ENCODE measurements at places on chromosomes 16 and 17.

GRCh38 chr17:40107522-40108174 is 7.3 kb upstream of the NR1D1 start:
- no peak for DNase-seq

GRCh38 chr17:79154446-79154845 is 79.8 kb downstream of the ENGASE start:
- DNase-seq: no peak

DNA sequence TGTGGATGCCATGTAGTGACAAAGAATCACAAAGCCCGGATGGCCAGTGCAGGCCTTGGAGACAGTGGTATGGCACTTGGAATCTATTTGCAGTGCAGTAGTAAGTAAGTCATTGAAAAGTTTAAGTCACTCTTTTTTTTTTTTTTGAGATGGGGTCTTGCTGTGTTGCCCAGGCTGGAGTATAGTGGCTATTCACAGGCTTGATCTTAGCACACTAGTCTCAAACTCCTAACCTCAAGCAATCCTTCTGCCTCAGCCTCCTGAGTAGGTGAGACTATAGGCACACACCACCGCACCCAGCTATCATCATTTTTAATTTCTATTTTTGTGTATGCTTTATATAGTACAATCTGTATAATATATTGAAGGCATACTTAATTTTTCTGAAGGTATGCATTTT is 4.3 kb upstream of the PLSCR3 start:
- no peak for DNase-seq

- DNase-seq: peak; percentile 21
Observed at GRCh38 chr16:56203052-56203451, 11.8 kb downstream of the GNAO1 start.

GRCh38 chr16:78147911-78148401 is 48.5 kb downstream of the WWOX start:
- DNase-seq: no peak

- DNase-seq: no peak
Observed at GRCh38 chr17:62800585-62800984, 7.5 kb downstream of the MARCHF10 start.

DNA sequence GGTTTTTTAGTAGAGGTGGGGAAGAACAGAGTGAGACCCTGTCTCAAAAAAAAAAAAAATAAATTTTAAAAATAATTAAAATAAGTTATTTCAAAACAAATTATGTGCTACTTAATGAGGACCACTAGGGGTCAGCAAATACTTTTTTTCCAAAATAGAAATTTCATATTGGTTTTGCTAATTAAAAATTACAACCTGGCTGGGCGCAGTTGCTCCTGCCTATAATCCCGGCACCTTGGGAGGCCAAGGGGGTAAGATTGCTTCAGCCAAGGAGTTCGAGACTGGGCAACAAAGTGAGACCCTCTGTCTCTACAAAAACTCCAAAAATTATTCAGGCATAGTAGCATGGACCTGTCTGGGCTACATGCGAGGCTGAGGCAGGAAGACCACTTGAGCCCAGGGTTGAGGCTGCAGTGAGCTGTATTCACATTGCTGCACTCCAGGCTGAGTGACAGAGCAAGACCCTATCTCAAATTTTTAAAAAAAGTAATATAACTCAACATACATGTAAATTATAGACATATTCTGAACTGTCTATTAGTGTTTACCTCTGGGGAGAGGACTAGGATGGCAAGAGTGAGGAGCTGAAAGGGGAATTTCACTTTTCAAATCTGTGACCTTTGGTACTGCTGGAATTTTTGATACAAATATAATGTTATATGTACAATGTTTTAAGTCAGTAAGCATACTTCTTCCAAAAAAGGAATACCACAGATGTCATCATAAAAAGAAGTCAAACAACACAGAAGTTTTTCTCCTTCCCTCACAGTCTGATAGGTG is 8.1 kb downstream of the MEIOB start:
- DNase-seq: no peak

DNA sequence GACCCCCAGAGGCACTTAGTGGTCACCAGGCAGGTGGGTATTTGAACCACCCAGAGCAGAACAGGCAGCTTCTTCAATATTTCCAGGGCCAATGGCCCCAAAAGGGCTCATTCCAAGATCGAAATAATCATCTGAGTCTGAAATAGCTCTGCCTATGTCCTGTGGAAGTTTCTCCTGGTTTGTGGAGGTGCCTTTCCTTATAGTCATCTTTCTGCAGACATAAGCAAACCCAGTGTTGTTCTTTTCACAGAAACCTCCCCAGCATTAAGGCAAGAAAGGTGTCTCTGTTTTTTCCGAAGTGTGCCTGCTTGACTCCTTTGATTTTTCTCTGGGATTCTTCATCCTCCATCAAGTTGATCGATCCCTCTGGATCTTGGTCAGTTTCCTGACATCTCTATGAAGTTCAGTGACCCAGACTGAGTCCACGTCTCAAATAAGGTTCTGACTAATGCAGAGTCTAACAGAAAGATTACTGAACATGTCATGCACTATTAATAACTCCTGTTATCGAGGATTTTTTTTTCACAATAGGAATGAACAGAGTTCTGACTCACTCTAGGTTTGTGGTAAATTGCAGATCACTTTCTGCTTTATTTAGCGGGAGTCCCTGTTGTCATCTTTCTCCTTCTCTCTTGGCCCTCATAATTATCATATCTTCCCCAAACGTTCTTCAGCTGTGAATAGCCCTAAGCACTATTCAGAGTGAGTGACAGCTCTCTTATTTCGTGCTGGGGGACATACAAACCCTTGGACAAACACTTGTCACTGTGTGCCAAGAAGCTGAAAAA is 1.5 kb downstream of the LRRC3C start:
- DNase-seq: no peak

GRCh38 chr16:51103590-51103989 is 47.5 kb downstream of the SALL1 start:
- no peak for DNase-seq

DNA sequence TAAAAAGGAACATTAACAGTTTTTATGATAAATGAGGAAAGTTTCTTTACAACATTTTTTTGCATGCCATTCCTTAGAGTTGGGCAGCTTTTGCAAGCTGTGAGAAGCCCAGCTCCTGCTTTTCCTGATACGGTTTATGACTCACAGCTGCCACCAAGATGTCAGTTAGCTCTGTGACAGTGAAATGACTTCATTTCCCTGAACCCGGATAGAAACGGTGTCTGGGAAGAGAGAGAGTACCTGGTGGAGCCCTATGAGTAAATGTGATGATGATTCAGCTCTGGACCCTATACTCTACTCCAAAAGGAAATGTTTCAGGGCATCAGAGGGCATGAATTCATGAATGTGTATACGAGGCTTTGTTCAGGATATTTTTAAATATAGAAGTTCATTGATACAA is 366.3 kb upstream of the HSBP1 start:
- no peak for DNase-seq

DNA sequence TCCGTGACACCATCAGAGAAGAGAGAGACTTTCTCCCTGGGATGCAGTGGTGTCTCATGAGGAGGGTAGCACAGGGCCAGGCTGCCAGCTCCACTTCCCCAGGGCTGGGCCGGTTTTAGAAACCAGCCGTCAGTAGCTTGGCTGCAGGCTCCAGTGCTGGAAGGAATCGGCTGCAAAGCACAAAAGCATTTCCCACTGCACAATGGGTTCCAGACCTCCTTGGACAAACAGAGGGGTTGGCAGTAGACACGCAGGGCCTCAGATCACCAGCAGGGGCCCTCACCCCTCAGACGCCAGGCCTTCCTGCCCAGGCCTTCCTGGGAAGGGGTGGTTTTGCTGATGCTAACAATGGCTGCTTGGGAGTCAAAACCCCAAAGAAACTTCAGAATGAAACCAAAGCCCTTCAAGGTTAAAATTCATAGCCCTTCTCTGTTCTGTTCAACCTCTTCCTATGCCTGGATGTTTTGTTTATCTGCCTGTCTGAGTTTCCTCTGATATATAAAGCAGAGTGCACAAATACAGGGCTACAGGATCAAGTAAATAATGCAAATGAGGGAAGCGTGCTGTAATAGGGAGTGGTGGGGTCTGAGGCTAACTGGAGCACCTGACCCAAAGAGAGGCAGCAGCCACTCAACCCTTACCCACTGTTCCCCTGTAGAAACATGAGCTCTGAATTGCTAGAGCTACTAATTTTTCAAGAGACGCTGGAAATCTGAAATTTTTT is 26.2 kb downstream of the TEKT5 start:
- DNase-seq: peak; percentile 26

DNA sequence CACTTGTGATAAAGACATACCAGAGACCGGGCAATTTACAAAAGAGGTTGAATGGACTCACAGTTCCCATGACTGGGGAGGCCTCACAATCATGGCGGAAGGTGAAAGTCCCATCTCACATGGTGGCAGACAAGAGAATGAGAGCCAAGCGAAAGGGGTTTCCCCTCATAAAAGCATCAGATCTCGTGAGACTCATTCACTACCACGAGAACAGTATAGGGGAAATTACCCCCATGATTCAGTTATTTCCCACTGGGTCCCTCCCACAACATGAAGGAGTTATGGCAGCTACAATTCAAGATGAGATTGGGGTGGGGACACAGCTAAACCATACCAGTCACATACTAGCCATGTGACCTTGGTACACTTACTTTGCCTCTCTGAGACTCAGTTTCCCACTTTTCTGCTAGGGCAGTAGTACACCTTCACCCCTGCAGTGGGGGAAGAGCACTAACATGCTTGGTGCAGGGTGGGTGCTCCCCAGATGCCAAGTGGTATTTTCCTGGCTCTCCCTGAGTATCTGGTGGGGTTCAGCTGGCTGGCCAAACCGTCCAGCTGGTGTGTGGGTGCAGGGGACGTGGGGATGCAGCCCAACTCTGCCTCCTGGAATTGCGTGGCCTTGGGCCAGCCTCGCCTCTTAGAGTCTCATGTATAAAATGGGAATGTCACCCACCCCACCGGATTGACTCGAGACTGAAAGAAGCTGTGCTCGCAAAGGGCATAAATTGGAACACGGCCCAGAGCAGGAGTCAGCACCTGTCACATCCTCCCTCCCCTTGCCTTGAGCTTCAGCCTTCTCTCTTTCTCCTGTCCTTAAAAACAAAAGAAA is 364.1 kb downstream of the CPPED1 start:
- DNase-seq: no peak

GRCh38 chr16:57916735-57917438 is 54.0 kb downstream of the CNGB1 start:
- no peak for DNase-seq

GRCh38 chr16:75029854-75030253 is 31.0 kb downstream of the ZNRF1 start:
- no peak for DNase-seq

- no peak for DNase-seq
Observed at GRCh38 chr16:35599429-35600160, 2140.2 kb downstream of the TP53TG3F start.

GRCh38 chr16:31414706-31415105 is 13.5 kb downstream of the COX6A2 start:
- DNase-seq: no peak

DNA sequence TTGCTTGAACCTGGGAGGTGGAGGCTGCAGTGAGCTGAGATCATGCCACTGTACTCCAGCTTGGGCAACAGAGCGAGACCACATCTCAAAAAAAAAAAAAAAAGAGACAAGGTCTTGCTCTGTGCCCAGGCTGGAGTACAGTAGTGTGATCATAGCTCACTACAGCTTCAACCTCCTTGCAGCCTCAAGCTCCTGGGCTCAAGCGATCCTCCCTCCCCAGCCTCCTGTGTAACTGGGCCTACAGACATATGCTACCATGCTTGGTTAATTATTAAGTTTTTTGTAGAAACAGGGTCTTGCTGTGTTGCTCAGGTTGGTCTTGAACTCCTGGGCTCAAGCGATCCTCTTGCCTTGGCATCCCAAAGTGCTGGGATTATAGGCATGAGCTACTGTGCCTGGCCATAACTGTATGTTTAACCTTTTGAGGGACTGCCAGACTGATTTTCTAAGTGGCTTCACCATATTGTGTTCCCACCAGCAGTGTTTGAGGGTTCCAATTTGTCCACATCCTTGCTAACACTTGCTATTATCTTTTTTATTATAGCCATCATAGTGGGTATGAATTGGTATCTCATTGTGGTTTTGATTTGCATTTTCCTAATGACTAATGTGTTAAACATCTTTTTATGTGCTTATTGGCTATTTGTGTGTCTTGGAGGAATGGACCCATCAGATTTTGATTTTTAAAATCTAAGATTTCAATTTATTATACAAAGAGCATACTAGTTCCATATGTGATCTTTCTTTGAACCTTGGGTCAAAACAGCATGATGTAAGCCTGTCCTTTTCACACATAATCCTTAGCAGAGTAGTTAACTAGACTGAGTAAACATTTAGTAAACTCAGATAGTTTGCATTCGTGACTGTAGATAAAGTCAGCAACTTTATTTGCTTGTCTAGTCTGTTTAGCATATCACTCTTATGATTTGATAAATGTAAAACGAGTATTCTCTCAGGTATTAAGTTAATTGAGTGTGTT is 38.1 kb upstream of the KPNB1 start:
- no peak for DNase-seq

DNA sequence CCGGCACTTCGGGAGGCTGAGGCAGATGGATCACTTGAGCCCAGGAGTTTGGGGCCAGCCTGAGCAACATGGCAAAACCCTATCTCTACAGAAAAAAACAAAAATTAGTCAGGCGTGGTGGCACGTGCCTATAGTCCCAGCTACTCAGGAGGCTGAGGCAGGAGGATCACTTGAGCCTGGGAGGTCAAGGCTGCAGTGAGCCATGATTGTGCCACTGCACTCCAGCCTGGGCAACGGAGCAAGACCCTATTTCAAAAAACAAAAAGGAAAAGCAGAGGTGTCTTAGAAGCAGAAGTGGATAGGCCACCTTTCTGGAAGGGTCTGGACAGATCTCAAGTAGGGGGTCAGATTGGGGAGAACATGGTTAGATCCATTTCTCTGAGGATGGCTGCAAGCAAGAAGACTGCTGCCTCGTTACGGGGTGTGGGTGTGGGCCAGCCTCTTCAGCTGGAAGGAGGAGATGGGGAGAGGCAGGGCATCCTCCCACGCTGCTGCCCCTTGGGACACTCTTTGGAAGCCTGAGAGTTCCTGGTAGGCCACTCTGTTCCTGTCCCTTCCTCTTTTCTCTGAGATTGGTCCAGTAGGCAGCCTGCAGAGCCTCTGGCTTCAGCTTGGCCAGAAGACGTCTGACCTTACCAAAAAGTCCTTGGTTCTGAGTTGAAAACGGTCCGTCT is 208.0 kb downstream of the MSI2 start:
- DNase-seq: no peak

DNA sequence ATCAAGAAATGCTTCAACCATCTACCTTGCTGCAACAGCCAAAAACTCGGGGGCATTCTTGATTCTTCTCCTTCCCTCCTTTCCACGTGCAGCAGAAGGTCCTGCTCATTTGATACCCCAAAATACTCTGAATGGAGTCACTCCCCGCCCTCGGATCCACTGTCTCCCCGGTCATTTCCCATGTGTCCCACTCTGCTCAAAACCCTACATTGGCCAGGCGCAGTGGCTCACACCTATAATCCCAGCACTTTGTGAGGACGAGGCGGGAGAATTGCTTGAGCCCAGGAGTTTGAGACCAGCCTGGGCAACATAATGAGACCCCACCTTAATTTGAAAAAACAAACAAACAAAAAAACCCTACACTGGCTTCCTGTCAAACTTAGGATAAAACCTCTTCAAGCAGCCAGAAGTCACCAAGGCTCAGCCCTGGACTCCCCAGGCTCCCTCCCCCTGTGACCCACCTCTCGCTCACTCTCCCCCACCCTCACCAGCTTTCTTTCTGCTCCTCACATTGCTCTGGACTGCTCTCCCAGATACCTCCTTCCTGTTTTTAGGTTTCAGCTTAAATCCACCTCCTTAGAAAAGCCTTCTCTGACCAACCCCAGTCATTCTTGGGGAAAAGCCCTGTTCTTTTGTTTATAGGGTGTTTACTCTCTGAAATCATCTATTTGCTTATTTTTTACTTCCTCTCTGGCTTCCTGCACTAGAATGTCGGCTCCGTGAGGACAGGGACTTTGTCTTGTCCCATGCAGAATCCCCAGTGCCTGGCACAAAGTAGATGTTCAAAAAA is 2.8 kb downstream of the SLC13A2 start:
- no peak for DNase-seq
